Esophagus squamous epithelium (tissue), 5 donors: ENCODE measurements at places on chromosomes 1 and 21.

- DNase-seq, result no peak
Measured at GRCh38 chr1:31875636-31876236, 59.9 kb upstream of the SPOCD1 start.

DNA sequence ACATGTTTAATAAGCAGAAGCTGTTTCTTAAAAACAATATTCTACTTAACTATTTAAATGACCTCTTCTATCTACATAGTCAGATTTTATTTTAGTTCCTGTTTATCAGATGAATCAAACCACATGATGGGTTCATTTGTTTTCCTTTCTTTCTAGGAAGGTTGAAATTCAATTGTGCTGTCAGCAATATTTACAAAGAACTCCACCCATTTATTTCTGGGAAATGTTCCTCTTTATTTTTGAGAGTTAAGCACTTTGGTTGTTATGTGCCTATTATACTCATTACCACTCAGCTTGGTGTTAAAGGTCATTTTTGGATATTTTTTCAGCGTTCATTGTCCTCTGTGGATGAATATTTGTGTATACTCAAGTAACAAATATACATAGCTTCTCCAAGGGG, 84.9 kb downstream of the C4BPA start:
- DNase-seq, result no peak

DNA sequence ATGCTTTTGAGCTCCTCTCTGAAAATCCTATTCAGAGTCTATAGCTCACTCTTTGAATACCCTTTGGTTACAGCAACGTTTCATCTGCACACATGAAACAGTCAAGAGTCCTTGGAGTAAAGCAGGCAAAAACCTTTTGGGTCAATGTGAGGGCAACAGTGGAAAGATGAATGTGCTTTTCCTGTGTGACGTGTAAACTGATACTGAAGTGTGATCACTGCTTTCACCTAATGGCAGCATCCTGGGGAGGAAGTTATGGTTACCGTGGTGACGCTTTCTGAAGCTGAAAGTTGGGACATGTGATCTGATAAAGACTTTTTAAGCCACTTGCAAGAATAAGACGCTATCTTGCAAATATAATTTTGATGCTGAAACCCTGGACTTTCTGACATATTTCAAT, 160.0 kb downstream of the SEC16B start:
- DNase-seq, result no peak

- DNase-seq, result no peak
Measured at GRCh38 chr1:64229307-64229706, 25.9 kb downstream of the UBE2U start.

DNA sequence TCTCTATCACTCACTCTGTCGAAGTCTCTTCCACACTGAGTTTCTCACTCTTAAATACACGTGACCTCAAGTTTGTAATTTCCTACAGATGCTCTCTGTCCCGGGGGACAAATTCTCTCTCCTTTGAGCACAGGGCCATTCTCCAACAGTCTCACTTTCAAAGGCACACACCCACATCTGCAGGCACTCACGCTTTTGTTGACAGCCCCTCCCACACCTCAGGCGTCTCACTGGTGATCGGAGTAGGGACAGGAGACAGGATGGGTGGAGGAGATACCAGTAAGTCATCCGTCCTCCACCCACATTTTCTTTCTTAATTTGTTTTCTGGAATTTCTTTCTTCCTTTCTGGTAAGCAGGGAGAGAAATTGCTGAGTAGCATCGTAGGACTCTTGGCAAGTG, 40.6 kb upstream of the GREM2 start:
- DNase-seq, result no peak

DNA sequence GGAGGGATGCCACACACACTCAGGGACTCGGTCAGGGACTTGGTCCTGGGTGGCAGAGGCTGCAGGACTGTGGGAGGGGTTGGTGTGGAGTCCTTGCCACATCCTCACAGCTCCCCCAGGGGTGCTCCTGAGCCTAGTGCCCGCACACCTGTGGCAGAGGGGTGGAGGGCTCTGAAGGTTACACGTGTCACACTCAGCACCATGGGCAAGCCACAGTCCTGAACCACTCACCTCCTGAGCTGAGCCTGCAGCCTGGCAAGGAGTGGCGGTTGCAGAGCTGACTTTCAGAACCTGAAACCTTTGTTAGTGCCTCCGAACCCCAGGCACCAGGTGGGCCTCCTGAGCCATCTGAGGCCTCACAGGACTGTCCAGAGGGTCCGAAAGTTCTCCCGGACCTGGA, 249.2 kb upstream of the C1orf174 start:
- DNase-seq, result no peak

DNA sequence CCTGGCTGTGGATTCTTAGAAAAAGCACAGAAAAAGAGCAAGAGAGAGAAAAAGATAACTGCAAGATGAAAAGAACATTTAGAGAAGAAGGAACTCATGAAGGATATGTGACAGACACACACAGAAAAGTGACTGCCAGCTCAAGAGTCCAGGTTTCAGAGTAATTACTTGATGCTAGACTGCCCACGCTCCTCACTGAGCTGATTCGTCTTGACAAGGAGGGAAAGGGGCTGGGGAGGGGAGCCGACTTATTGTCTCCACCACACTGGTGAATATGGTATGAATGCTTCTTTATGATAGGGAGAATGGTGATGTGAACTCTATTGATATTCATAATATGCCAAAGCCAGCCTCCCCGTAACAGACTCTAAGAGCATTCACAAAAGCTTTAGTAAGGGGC, 140.4 kb downstream of the BRINP2 start:
- no peak for DNase-seq
